ENCODE measurements at places on chromosomes 5 and 9.

DNA sequence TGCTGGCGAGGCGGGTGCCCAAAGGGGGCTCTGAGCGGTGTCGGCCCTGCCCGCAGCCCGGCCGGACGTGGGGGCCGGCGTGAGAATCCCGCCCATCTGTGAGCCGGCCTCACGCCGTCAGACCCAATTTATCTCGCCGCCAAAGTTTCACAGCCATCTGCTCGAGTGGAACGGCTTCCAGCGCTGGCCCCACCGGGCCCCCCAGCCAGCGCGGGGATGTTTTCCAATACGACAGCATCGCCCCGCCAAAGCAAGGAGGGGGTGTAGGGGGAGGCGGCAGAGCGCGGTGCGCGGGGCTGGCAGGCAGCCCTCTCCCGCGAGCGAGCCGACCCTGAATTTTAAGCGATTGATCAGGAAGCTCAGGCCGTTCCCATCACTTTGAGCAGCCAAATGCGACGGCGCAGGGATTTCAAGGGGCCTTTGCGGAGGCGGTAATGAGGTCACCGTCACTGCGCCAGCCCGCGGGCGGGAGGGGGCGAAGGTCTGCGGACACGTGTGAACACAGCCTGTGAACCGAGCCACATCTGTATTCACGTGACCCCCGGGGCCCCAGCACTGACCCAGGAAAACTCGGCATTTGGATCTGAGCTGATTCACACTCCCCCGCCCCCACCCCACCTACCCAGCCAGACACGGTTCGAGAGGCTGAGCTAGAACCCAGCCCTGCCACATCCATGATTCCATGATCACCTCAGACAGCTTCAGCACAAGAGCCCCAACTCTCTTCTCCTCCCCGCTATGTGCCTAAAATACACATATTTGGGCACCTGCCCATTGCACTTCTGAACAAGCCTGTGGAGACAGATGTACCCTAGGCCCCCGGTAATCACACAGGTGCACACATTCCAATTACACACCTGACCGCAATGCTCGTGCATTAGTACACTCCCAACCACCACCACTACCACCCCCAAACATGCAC, 47.8 kb upstream of the PSD2 start:
- DNase-seq = no peak

DNA sequence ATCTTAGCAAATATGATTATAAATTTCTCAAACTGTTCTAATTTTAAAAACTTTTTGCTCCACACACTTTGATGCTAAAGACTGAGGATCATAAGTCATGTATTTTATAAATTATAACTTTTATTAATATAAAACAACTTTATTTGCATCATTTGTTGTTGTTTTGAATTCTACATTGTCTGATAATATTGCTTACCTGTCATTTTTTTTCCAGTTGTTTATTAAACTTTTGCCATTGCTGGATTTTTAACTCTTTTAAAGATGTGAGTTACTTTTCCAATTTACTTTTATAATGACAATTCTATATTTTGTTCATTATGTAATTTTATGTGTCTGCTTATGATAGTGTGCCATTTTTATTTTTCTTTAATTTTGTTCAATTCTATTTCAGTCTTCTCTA, 2071.2 kb upstream of the C9orf72 start:
- DNase-seq = no peak

DNA sequence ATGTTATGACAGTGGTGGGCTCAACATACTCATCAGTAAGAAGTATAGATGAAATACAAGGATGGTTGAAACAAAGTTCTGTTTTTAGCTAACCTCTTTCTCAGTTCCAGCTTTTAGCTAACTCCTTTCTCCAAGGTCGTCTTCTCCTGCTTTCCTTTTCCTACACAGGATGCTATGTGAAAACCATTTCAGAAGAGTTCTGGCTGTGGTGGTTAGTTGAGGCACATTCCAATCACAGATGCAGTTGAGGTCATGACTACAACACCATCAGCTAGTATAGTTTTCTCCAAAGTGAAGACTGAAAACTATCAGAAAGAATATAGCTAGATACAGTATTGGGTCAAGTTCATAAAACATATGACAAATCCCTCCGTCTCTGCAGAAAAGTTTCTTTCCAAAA, 477.7 kb upstream of the C9orf72 start:
- no peak for DNase-seq

GRCh38 chr5:76152700-76153099, 69.5 kb downstream of the SV2C start:
- no peak for DNase-seq

DNA sequence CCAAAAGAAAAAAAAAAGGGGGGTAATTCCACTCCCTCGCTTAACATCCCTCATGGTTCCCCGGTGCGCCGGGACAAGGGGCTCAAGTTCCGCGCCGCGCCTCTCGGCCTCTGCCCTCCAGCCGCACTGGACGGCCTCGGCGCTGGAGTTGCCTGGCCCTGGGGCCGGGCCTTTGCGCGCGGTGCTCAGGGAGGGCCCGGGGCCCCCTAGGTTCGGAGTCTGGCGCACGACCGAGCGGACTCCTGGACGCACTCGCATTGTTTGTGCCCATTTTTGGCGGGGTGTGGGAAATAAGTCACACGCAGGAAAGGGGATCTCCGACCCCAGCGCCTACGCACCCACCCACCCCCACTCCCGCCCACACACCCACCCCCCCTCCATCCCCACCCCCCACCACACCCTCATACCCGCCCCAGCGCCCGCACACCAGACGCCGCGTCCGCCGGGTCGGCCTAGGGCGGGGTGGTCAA, 381 bp downstream of the MED22 start:
- DNase-seq = no peak

GRCh38 chr5:123671042-123671441, 159.1 kb downstream of the CSNK1G3 start:
- DNase-seq = no peak

DNA sequence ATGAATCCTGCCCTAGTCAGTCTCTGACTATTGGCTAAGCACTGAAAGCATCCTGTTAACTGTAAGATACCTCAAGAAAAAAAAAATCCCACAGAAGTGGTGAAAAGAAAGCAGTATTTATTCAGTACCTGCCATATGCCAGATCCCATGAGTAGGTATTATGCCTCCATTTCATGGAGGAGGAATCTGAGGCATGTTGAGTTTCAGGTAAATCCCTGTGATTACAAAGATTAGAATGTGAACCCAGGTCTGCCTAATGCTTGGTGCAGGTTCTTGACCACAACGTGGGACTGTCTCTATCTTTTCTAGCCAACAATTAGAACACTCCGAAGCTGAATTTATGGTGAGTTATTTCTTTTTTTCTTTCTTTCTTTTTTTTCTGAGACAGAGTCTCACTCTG, 30.9 kb downstream of the SH3RF2 start:
- DNase-seq = no peak

DNA sequence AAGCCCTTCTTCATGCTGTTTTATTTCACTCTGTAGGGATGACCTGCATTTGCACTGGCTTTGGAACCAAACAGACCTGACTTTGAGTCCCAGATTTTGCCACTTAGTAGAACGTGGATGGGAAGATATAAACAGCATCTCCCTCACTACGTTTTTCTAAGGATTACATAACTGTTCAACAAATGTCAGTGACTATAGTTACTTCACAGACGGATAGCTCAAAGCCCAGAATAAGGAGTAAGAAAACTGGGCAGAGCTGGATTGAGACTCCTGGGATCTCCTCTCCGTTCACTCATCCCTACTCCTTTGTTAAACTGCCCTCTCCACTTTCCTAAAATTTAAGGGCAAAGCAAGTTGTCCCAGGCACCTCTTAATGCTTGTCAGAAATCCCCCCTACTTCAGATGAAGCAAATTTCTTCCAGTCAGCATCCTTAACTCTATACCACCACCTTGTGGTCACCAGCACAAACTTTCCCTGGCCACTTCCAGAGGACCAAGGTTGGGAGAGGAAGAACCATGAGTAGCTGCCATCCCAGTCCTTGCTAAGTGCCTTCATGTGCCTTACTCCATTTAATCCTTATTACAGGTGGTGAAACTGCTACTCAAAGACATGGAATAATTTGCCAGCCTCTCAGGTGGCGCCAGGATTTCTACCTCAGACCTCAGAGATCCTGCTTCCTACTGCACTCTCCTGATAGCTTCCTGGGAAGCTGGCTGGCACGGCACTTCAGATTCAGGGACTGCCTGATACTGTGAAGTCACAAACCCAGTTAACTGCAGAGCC, 38.4 kb downstream of the EGR1 start:
- DNase-seq = peak; percentile 24
